ENCODE measurements at places on chromosomes 3 and 15.
A peak's percentile ranks its signal among the peaks of the same experiment; 100 is the strongest.

DNA sequence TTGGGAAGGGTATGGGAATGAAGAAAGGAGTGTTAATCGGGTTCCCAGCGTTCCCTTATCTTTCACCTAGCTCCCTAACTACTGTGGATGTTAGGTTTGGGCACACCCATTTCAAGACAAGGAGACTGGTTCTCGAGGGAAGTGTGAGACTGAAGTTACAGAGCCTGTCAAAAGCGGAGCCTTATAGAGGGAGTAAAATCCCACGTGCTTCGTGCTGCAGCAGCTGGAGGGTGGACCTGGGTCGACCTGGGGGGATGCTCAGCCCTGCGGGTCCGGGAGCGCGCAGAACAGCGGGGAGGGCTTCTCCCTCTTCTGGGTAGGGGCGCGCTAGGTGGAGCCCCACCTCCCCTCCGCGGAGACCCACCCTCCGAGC lies 314 bp upstream of the TMED3 start:
- peak; percentile 25 for DNase-seq

DNA sequence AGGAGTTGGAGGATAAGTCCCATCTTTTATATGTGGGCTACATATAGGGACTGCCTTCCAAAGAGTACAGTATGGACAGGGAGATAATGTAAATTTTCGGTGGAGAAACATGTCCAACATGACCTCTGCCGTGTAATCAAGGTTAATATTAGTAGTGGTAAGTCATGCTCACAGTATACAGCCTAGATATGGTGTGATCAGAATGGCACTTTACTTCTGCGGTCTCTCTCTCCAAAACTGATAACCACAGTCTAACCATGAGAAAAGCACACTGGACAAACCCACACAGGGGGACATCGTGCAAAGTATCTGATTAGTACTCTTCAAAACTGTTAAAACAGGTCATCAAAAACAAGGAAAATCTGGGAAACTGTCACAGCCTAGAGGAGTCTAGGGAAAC lies 66.6 kb upstream of the PLCL2 start:
- DNase-seq = no peak

GRCh38 chr3:112136959-112137693 lies 4.1 kb upstream of the GCSAM start:
- peak; percentile 19 for DNase-seq

DNA sequence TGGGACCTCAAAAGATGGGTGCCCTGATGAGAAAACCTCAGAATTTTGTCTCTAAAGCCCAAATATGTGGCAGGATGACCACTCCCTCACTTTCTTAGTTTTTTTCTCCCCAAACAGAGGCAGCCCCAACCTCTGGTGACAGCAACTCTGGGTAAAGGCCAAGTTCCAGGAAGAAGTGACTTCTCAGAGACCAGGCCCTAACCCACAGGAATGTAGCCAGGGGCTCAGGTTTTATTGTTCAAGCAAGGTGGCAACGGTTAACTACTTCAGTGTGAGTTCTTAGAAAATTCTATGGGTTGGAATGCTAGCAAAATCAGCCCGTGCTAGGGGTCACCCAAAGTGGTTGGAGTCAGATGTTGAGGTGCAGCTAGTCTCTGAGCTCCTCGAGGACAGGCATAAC lies 5.1 kb upstream of the DNAJA4 start:
- no peak for DNase-seq

DNA sequence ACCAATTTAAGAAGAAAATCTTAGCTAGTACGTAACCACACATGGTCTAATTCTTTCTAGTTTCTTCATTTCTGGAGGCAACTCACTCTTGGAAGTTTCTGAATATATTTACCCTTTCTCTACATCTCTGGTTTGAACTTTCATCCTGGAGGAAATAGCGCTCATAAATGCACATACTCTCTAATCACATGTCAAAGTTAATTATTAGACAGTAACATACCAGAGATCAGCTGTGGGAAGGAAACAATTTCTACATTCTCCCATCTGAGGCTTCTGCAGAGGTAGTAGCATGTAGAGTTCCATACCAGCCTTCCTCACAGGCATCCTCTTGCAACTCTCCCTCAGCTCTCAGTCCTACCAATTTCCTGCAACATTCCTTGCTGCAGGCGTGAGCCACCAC lies 132.5 kb downstream of the RBPMS2 start:
- no peak for DNase-seq

GRCh38 chr3:156469456-156469855 lies 85.5 kb downstream of the SSR3 start:
- peak; percentile 25 for DNase-seq

DNA sequence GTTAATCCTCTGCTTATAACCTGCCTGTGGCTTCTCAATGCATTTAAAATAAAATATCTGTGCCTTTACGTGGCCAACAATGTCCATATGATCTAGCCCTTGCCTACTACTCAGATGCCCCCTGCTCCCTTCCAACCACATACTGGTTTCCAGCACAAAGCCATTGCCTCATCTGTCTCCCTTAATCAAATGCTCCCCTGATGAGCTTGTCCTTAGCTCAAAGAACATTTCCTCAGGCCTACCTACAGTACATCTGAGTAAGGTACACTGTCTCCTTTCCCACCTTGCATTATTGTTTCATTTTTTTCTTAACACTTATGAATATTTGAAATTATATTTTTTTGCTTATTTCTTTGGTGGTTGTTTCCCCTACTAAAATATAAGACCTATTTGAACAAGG lies 5.9 kb upstream of the TSC22D2 start:
- DNase-seq = no peak

DNA sequence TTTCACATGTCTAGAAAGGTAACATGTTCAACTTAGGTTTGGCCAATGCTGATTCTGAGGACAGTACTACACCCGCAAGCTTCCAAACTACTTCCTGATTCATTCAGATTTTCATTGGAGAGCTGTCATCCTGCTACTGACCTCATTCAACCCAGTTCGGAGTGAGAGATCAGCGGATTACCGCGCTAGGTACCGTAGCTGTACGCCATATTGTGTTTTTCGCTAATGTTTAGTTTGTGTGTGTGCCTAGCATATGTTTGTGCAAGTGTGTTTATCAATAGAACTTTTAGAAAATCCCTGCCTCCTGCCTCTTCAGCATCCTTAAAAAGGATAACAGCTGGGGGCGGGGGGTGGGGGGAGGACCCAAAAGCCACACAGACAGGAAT lies 1.1 kb downstream of the ZBTB20 start:
- DNase-seq = peak; percentile 70

DNA sequence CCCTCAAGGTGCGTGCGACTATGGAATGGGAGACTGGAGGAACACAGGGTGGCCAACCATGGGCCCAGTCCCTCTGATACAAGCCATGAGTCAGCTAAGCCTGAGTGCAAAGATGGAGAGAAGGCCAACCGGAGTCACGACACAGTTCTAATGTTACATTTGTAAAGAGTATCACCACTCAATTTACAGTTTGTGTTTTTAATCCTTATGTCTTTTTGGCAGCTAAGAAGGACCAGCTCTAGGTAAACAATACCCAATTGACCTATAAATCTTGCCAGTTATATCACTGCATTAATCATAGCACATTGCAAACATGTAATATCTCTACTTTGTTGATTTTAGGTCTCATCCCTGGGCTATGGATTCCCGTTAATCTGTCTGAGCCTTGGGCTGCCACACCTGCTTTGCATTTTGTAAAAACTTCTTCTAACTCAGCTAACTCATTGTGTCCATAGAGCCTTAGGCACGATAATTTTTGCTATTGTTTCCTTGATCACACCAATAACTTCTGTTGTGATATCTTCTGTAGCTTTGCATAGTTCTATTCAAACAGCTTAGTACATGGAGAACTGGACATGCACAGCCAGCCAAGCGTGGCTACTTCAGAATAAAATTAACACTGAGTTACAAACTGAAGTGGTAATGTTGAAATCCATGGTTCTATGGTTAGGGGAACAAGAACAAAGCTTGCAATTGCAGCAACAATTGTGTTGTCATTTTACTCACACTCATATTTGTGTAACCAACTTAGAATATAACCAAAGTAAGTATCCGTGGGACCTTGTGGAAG lies 50.3 kb downstream of the LSM3 start:
- DNase-seq = no peak

DNA sequence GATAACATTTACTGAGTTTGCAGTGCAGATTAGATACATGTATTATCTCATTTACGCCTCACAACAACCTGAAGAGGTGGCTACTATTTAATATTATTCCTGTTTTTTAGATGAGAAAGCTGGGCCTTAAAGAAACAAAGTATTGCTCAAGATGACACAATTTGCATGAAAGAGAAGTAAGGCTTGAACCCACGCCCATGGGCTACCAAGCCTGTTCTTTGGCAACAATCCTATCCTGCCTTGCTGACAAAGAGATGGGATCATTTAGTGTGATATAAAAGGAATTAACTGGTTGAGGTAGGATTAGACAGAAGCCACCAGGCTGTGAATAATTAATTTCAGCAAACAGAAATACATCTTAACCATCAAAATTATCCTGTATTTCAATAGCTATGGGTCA lies 9.2 kb upstream of the LDHAL6B start:
- DNase-seq = peak; percentile 35

- DNase-seq = no peak
These were observed 666.6 kb upstream of the UBE2E2 start for GRCh38 chr3:22536541-22536940.

DNA sequence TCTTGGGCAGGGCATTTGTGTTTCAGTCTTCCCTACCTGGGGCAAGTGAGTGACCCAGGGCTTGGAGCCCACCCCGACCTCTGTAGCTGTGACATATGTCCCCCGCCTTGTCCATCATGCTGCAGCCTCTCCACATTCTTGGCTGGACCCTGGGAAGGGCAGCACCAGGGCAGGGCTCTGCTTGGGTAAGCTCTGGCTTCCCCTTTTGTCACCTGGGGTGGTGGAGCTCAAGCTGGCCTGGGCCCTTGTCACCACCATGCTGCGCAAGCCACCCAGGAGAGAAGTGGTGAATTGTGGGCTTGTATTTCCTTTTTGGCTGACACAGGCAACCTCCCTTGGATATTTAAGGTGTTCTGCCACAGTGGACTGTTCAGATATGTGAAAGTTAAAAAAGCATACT lies 29.3 kb downstream of the SPSB4 start:
- DNase-seq = no peak

DNA sequence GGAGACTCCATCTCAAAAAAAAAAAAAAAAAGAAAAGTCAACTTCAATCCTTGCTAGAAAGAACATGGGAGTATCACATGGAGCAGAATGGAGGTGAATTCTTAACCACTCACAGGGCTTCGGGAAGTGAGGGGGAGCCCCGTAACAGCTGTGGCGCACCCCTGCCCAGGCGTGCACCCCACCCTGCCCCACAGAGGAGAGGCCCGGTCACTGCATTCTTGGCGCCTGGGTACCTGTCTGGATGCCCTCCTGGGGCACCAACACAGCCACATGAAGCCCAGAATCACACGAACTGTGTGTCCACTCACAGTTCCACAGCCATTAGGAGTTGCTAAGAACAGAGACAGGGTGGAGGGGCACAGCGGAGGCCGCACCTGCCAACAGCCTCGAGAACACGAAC lies 51.8 kb downstream of the NIPA2 start:
- no peak for DNase-seq

GRCh38 chr3:193780397-193780796 lies 187.4 kb downstream of the OPA1 start:
- DNase-seq = no peak

DNA sequence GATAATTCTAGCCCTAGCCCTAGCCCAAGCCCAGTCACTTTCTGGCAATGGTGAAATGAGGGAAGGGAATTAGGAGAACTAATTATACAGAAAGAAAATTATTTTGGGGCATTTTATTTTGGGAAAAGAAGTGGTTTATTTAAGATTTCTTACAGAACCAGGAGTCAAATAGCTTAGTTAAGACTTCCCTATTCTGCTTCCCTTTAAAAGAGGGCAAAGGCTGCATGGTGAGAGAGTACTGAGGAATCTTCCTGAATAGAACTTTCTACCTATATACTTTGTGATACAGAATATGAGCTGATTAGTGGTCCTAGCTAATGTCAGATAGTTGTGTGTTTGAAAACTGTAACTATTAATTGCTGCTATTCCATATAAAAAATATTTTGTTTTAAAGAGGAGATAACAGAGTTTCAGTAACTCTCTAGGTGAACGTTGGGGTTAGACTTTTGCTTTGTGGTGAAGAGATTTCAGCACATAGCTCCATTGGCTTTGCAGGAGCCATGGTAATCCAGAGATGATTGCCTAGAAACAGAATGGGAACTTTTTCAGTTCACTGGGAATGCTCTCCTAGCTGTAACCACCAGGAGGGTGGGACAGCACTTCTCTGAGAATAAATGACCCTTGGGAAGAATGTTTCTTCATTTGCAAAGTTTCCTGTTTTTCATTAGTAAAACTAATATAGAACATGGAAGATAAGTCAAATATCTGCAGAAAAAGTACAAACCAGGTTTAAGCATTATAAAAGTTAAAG lies 5.3 kb upstream of the GCSAM start:
- no peak for DNase-seq

- DNase-seq = no peak
These were observed 29.9 kb downstream of the POLQ start for GRCh38 chr3:121515862-121516261.

- peak; percentile 36 for DNase-seq
These were observed 71.1 kb upstream of the PDZRN3 start for GRCh38 chr3:73695841-73696240.

DNA sequence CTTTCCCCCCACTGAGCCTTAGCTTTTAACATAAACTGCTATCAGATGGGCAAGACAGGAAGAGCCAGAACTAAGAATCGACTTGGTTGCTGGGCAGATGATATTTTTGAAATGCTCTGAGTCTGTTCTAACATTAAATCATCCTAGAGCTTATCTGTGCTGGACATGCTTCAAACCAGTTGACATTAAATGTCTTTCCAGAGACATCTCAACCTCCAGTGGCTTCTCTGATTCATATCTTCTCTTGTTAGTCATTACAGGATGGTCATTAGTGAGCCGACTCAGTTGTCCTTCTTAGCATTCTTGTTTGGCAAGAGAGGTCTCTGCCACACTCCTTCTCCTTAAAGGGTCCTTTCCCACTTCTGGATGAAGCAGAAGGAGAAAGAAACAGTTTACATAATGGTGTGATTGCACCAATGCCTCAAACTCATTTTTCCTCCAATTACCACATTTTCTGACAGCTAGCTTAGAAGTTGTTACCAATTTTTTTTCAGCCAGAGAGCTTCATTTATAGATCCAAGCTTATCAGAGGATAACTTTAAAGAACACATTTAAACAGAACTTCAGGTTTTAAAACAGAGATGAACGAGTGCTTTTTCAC lies 21.7 kb upstream of the SYN2 start:
- no peak for DNase-seq

- DNase-seq = no peak
These were observed 3.3 kb upstream of the CCDC54 start for GRCh38 chr3:107373896-107374295.

GRCh38 chr3:102059145-102059943 lies 210.0 kb downstream of the NFKBIZ start:
- no peak for DNase-seq

DNA sequence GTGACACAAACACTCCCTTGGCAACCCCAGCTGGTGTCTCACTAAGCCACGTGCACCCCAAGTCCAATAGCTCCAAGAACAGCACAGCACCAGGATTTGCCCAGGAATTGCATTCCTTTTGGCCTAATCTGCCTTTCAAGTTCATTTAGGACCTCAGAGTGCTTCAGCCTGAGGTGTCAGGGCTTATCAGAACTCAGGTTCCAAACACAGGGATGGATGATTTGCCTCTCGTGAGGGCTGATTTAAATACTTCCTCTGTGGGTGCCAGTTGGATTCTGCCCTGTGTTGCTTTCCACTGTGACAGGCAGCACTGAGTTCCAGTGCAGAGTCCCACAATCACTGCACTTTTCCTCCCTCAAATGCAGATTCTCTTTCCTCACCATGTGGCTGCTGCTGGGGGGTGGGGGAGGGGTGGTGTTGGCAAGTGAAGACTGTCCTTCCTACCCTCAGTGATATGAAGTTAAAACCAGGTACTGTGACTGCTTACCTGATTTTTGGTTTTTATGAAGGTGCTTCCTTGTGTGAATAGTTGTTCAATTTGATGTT lies 204.3 kb upstream of the STAC start:
- peak; percentile 8 for DNase-seq

Data from fibroblast of the aortic adventitia (primary cell).